ENCODE measurements at places on chromosomes 6 and 20. TPM values are rescaled to one million over a fixed set of nuclear protein-coding genes. Genes with fewer than 3 reads are reported as not detected.

DNA sequence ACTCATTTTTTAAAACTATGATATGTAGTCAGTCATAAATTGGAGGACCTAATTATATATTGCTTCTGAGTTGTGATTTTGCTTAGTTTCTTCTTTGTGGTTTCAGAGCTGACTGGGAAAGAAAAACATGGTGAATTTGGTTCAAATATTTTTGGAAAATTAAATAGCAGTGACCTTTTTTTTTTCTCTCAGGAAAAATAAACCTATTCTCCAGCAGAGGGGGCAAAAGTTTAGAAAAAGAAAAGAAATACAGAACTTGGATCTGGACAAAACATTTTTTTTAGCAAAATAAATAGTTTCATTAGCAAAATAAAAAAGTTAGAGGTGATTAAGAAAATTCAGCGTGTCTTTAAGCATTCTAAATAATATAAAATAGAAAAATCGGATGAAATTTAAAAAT lies 10.2 kb downstream of the COL10A1 start:
- H3K36me3 ChIP-seq: peaks cover 14% of the 10 kb centered on the region
- H3K27ac ChIP-seq: no peak overlapping the region
- no peak for DNase-seq
- H3K27me3 ChIP-seq: no peaks in the 10 kb centered on the region
- H3K4me1 ChIP-seq: no peaks in the 10 kb centered on the region
- H3K4me3 ChIP-seq: no peak overlapping the region

- H3K4me3 ChIP-seq: no peak overlapping the region
- DNase-seq: no peak
- no peaks in the 10 kb centered on the region for H3K36me3 ChIP-seq
- H3K27ac ChIP-seq: no peak overlapping the region
Observed at GRCh38 chr6:109305028-109305427, 77.2 kb downstream of the CD164 start.

DNA sequence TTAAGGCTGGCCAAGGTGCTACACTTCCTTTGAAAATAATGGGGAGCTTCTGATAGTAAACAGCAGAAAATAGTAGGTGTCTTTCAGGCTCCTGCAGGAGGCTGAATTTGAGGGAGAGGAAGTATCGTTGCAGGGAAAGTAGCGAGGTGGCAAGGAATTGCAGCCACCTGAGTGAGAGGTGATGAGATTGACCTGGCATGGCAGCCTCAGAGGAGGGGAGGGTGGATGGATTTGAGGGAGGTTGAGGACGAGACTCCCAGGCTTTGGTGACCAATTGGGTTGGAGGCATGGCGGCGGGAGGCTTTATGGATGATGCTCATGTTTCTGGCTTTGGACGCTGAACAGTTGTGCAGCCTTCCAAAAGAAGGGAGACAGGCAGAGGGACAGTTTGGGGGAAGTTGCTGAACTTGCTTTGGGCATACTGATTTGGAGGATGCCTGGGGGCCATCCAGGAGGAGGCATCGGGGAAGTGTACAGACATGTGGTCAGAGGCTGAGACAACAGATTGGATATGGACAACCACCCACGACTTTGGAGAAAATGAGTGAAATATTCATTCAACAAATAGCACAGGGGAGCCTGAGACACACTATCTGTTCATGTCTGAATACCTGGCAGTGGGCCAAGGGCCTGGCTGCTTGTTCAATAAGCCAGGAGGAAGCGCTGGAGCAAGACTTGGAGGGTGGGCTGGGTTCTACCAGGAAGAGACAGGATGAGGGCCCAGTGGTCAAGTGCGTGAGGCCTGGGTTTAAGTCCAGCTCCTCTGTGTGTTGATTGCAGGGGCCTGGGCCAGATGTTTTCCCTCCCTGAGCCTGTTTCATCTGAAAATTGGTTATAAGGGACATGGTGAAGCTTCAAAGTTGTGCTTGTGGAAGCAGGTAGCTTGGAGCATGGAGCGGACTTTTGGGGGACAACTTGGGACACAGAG lies 113.2 kb downstream of the CEBPB start:
- no peaks in the 10 kb centered on the region for H3K27me3 ChIP-seq
- no peak overlapping the region for H3K27ac ChIP-seq
- H3K4me1 ChIP-seq: peaks cover 53% of the 10 kb centered on the region
- no peaks in the 10 kb centered on the region for H3K36me3 ChIP-seq
- peak; percentile 66 for DNase-seq

DNA sequence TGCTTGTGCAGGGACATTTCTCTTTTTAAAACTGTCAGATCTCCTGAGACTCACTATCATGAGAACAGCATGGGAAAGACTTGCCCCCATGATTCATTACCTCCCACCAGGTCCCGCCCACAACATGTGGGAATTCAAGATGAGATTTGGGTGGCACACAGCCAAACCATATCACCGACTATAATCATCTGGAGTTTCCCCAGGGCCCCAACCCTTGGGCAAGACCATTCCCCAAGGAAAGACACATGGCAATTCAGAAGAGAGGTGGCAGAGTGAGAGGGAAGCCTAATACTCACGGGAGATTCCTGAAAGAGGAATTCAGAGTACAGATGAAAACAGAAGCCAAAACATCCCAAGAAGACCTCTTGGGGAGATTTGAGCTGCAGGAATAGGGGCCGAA lies 291.0 kb upstream of the PLCB4 start:
- H3K27me3 ChIP-seq: no peaks in the 10 kb centered on the region
- no peaks in the 10 kb centered on the region for H3K36me3 ChIP-seq

GRCh38 chr6:90076511-90077415 lies 182.5 kb downstream of the GJA10 start:
- no peaks in the 10 kb centered on the region for H3K36me3 ChIP-seq
- no peaks in the 10 kb centered on the region for H3K27me3 ChIP-seq
- no peak for DNase-seq
- no peak overlapping the region for H3K4me3 ChIP-seq

- no peak overlapping the region for H3K4me3 ChIP-seq
- H3K27ac ChIP-seq: no peak overlapping the region
- DNase-seq: no peak
- no peaks in the 10 kb centered on the region for H3K27me3 ChIP-seq
Observed at GRCh38 chr6:138297761-138298298, 79.5 kb upstream of the PBOV1 start.

DNA sequence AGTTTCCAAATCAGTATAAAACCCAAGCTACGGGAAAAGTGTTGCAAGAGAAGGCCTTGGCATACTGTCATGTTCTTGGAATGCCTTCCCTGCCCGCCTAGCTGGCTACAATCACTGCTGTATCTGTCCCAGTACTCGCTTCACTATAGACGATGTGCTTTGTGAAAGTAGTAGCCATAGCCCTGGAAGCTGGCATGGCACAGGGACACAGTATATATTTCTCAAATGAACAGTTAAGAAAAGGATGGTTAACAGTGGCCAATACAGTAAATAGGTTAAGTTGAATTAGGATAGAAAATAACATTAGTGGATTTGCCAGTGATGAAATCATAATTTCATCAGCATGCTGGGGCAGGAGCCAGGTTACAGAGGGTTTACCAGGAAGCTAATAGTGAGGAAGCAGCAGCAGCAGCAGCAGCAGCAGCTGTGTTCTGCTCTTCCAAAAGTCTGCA lies 499.3 kb downstream of the CDKAL1 start:
- DNase-seq: no peak
- H3K36me3 ChIP-seq: no peaks in the 10 kb centered on the region
- H3K27me3 ChIP-seq: no peaks in the 10 kb centered on the region
- H3K4me3 ChIP-seq: no peak overlapping the region
- H3K27ac ChIP-seq: no peak overlapping the region

DNA sequence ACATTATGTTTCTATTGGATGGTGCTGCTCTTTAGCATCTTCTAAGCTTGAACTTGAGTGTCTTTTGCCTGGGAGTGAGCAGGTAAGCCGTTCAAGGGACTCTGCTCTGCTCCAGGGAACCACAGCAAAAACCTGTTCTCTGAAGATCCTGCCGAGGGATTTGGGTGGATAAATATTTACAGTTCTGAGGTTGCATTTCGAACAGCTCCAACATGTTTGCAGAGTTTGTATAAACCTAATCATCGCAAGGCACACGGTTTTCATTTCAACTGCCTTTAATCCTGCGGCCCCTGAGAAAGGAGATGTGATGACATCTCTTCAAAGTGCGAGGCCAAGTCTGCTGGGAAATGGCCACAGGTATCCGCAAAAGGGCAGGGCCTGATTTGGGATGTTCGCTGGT lies 293.4 kb downstream of the TFAP2C start:
- H3K36me3 ChIP-seq: no peaks in the 10 kb centered on the region
- no peak overlapping the region for H3K4me3 ChIP-seq
- H3K27me3 ChIP-seq: peaks cover 44% of the 10 kb centered on the region

DNA sequence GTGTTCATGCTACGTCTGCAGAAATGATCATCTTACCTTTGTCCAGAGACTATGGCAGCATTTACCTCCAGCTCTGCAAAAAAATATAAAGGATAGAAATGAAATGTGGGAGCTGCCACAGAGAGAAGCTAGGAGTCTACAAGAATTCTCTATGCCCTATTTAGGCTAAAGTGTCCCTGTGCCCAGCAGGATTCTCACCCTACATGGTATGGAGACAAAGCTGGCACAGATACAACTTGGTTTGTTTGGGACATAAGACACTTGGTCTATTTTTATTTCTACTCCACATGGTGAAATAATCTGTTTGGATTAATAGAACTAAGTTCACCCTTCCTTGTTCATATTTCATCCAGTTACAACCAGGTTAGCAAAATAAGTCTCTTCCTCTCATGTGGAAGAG lies 28.4 kb downstream of the TP53INP2 start:
- no peaks in the 10 kb centered on the region for H3K4me1 ChIP-seq
- no peak for DNase-seq
- H3K36me3 ChIP-seq: peaks cover 78% of the 10 kb centered on the region
- H3K4me3 ChIP-seq: no peak overlapping the region

- H3K36me3 ChIP-seq: no peaks in the 10 kb centered on the region
- H3K27me3 ChIP-seq: no peaks in the 10 kb centered on the region
- no peak for DNase-seq
- H3K4me3 ChIP-seq: no peak overlapping the region
- H3K27ac ChIP-seq: no peak overlapping the region
- H3K4me1 ChIP-seq: no peaks in the 10 kb centered on the region
Observed at GRCh38 chr6:73030257-73030656, 195.0 kb downstream of the KHDC1L start.

- H3K27me3 ChIP-seq: peaks cover 85% of the 10 kb centered on the region
- H3K4me1 ChIP-seq: peaks cover 49% of the 10 kb centered on the region
- no peak for DNase-seq
- no peaks in the 10 kb centered on the region for H3K36me3 ChIP-seq
Observed at GRCh38 chr6:41373627-41373918, 38.2 kb downstream of the NCR2 start.

GRCh38 chr6:39543095-39543494 lies 182.1 kb downstream of the KIF6 start:
- H3K4me1 ChIP-seq: no peaks in the 10 kb centered on the region
- no peak overlapping the region for H3K27ac ChIP-seq
- no peaks in the 10 kb centered on the region for H3K27me3 ChIP-seq
- no peak overlapping the region for H3K4me3 ChIP-seq
- H3K36me3 ChIP-seq: no peaks in the 10 kb centered on the region

- H3K27ac ChIP-seq: no peak overlapping the region
- no peak for DNase-seq
- no peaks in the 10 kb centered on the region for H3K27me3 ChIP-seq
- H3K4me1 ChIP-seq: no peaks in the 10 kb centered on the region
- peaks cover 60% of the 10 kb centered on the region for H3K36me3 ChIP-seq
Observed at GRCh38 chr20:58366866-58367265, 22.2 kb upstream of the VAPB start.

DNA sequence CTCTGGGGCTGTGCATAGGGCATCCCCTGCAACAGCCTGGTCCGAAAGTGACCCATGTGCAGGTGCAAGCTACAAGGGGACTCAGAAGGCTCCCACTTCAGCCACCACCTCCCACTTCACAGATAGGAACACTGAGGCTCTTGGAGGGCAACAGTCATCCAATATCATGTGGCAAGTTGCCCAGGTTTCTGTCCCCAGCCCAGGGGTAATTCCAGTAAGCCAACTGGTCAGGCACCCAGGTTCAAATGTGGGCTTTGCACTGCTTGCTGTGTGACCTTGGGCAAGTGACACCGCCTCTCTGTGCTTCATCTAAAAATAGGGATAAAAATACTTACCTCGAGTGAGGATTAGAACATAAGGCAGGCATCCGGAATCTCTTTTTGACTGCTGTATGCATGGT lies 62.0 kb upstream of the SIRPA start:
- no peaks in the 10 kb centered on the region for H3K36me3 ChIP-seq
- H3K27me3 ChIP-seq: no peaks in the 10 kb centered on the region
- no peak for DNase-seq
- H3K27ac ChIP-seq: no peak overlapping the region

DNA sequence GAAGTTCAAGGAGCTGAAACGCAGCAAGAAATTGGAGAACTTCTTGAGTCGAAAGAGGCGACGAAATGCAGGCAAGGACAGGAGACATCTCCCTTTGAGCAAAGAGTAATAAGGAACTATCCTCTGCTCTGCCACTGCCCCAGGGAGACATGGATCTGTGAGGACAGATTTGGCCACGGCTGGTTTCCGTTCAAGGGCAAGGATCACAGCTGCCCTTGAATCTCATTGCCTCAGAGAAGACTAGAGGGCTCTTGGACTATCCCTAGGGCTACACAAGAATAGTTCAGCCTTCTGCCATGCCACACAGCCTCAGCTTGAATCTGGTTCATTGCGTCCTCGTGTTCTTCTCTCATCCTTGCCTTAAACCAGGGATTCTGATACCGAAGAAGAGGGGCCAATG lies 7.7 kb downstream of the RRP36 start:
- H3K36me3 ChIP-seq: peaks cover 82% of the 10 kb centered on the region
- no peaks in the 10 kb centered on the region for H3K27me3 ChIP-seq
- H3K27ac ChIP-seq: no peak overlapping the region
- no peak for DNase-seq
- peaks cover 2% of the 10 kb centered on the region for H3K4me1 ChIP-seq

DNA sequence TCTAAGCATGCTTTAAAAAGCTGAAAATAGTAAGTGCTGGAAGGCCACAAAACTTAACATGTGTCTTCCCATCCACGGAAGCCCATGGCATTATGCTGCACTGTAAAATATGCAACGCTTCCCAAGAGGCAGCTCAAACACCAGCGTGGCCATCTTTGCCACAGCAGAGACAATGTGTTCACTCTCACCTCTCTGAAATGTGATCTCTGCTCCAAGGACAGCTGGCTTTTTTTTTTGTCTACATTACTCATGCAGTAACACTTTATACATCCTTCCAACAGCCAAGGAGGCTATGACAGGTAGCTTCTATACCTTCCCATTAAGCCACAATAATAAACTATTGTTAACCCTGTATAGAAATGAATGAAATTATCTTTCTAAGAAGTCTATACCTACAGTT lies 49.2 kb downstream of the BLOC1S5 start:
- H3K4me3 ChIP-seq: no peak overlapping the region
- H3K4me1 ChIP-seq: no peaks in the 10 kb centered on the region
- no peak for DNase-seq
- H3K27ac ChIP-seq: no peak overlapping the region
- no peaks in the 10 kb centered on the region for H3K27me3 ChIP-seq
- peaks cover 18% of the 10 kb centered on the region for H3K36me3 ChIP-seq

Gene GSTA2
- total RNA-seq: not detected

Gene SRSF12
- not detected for total RNA-seq

Gene BMP5
- total RNA-seq: not detected

Gene TBXT
- total RNA-seq: not detected

Gene BTN1A1
- total RNA-seq: 1.1 TPM

Gene XKR7
- 0.13 TPM for total RNA-seq

Gene SLC12A5
- 0.20 TPM for total RNA-seq

Gene MUC22
- not detected for total RNA-seq

Gene FAM162B
- not detected for total RNA-seq

Gene CLIC5
- 189 TPM for total RNA-seq

Gene DPPA5
- not detected for total RNA-seq

Data from spleen (tissue), 13 donors.